ENCODE measurements at places on chromosomes 4 and X.

DNA sequence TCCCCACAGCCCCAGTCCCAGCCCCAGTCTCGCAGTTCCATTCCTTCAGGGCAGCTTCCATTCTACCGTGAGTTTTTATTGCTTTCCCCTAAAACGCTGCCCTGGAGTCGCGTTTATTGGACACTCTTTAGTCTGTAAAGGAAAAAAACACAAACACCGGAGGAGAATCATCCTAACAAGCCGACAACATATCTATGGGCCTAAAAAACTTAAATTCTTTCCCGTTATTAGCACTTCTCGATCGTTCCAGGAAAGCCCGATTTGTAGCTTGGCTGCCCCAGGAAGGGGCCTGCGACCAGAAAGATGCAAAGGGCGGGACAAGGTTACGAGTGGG, 178.5 kb downstream of the CBR4 start:
- DNase-seq: no peak

GRCh38 chrX:21606002-21606401, 52.1 kb downstream of the KLHL34 start:
- DNase-seq: no peak

DNA sequence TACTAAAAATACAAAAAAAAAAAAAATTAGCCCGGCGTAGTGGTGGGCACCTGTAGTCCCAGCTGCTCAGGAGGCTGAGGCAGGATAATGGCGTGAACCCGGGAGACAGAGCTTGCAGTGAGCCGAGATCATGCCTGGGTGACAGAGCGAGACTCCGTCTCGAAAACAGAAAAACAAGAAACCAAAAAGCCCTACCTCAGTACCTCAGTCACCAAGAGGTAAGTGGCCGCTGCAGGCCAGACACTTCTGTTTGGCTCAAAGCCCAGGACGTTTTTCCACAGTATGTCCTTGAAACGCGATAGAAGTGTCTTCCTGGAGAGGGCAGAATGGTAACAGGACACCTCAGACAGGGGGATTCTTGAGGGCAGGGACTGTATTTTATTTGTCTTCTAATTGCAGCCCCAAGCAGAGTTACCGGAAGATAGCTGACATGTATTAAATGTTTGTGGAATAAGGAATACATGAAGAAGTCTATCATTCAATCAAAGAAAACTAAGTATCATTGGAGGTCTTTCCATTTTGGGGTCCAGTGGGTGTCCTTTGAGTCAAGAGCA, 63.6 kb downstream of the CLNK start:
- no peak for DNase-seq

GRCh38 chr4:138740816-138741745, 274.5 kb upstream of the NOCT start:
- no peak for DNase-seq

GRCh38 chr4:143185253-143186107, 763 bp downstream of the USP38 start:
- peak; percentile 31 for DNase-seq

DNA sequence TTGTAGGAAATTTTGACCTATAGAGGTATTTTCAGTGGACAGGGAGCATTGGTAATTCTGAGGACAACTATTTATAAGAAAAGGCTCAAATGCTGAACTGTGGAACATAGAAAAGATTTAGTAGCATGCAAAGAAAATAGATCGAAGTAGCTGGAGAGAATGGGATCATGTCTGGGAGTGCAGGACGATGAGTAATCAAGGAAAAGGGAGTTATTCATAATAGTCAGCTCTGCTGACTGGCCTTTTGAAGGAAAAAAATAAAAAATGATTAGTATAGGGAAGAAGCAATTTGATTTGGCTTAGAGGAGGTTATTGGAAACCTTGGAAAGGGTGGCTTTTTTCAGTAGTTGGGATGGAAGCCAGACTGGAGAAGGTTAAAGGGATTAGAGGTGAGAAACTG, 22.9 kb upstream of the ANK2 start:
- DNase-seq: peak; percentile 4

GRCh38 chrX:140765043-140765784, 55.7 kb downstream of the LINC00632 start:
- peak; percentile 51 for DNase-seq

DNA sequence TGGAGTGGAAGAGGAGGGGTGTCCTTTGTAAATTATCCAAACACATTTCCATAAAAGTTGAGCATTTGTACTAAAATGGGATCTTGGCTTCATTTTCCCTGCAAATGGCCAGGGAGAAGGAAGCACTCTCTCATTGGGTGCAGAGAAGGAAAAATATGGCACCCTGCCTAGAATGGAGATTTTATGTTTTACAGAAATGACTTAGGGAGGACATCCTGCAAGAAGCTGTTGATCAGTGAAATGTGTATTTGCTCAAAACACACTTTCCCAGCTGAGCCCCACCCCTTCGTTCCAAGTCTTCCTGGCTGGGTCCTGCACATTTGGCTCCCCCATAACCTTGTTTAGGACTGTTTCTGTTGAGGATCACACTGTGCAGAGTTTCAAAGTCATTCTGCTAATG, 213.5 kb upstream of the TAPT1 start:
- DNase-seq: no peak

DNA sequence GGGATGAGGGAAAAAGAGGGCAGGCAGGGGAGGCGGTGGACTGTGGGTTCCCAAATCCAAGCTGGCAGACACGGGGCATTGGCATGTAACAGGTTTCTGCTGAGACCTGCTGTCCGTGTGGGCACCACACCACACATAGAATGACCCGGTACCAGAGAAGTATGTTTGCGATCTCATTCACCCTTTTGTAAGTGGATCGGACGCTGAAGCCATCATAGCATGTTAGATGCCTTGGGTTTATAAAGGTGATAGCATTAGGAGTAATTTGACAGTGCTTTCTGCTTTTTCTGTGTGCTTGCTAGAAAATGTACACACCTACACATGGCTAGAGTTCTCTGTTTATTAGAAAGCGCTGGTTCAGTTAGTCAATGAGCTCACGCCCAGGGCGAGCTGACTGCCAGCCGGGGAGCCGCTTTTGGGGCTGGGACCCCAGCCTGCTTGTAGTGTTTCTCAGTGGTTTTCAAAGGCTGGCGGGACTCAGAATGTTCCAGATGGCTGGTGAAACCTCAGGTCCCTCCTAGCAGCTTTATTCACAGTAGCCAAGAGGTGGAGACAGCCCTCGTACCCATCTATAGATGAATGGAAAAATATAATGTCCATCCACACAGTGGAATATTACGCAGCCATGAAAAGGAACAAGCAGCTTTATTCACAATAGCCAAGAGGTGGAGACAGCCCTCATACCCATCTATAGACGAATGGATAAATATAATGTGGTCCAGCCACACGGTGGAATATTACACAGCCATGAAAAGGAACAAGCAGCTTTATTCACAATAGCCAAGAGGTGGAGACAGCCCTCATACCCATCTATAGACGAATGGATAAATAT, 579 bp downstream of the IL3RA start:
- no peak for DNase-seq

DNA sequence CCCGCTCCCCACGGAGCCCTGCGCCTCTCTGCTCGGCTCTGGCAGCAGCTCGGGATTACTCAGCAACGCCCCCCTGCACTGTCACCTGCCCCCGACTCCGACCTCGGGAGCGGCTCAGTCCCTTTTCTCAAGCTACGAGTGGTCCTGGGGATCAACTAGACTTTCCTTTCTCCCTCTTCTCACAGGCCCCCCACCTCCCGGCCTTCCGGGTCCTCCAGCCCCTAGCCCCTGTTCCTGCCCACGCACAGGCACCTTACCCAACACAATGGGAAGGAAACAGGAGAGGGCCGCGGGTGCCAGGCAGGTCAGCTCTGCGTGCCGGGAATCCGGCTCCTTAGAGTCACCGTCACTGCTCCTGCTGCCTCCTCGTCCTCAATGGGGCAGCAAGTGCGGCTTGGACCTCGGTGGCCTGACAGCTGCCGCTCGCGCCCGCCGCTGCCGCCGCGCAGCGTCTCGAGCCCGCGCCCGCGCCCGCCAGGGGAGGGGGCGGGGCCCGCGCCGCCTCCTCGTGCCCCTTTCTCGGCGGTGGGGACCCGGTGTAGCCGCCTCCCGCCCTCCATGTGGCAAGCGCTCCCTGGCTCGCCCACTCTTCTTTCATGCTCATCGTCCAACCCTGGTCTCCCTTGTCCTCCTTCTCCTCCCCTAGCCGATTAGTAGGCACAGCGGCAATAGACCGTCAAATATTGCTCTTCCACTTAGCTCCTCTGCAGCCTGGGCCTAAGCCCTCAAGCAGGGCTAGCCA, at the start of gene RAB9B:
Gene RAB9B (minus strand): TSS at position 455 of the 742 bp plus-strand sequence. CDS start 6,473 bp downstream, outside the sequence.
- peak; percentile 52 for DNase-seq

DNA sequence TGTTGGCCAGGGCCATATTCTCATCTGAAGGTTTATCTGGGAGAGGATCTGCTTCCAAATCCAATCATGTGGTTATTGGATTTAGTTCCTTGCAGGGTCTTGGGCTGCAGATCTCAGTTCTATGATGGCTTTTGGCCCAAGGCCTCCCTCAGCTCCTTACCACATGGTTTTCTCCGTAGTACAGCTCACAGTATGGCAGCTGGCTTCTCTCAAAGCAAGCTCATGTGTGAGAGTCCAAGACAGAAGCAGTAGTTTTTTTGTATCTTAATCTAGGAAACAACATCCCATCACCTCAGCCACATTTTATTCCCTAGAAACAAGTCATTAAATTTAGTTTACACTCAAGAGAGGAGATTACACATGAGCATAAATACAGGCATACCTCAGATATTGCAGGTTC, 24.5 kb downstream of the MND1 start:
- DNase-seq: no peak

GRCh38 chr4:137961051-137961438, 281.1 kb downstream of the SLC7A11 start:
- peak; percentile 76 for DNase-seq

DNA sequence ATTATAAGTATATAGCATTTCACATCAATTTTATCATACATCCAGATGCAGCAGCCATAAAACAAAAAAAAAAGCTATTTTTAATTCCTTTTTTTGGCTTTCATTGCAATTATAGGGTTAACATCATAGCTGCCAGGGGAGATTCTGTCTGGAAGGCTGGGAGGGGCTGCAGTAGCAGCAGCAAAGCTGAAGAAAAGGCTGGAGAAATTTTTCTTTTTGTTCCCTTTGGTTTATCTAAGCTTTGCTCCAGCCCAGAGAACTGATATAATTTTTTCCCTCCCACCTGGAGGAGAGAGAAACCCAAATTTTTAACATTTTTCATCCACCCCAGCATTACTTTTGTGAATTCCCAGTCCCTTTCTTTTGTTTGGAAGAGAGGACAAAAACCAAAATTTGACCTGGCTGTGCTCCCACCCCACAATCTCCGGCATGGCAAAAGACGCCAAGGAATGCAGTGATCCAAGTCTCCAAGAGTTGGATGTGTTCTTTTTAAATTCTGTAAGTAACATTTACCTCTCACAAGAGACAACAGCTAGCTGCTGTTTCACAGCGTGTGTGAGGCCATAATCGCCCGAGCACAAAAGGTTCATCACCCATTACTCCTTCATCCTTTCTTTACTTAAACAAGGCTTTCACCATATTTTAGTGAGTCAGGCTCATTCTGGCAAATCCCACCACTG, 25.1 kb upstream of the FAM156A start:
- peak; percentile 26 for DNase-seq

GRCh38 chrX:40093586-40093985, 4.2 kb downstream of the BCOR start:
- DNase-seq: no peak

- no peak for DNase-seq
These were observed 34.7 kb downstream of the ERVMER34-1 start for GRCh38 chr4:52716364-52717151.

DNA sequence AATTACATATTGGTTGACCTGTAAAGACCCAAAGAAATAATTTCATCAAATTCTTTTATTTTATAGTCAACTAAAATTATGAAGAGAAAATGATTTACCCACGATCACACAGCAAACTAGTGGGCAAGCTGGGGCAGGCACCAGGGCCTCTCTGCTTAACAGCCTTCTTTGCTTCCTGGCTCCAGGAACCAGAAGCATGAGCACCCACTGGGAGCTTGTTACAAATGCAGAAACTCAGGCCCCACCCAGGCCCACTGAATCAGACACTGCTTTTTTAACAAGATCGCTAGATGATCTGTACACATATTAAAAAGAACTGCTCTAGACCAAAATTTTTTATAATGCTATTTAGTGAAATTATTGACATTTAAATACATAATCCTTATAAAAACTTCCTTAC, 95.0 kb downstream of the GEMIN8 start:
- no peak for DNase-seq

DNA sequence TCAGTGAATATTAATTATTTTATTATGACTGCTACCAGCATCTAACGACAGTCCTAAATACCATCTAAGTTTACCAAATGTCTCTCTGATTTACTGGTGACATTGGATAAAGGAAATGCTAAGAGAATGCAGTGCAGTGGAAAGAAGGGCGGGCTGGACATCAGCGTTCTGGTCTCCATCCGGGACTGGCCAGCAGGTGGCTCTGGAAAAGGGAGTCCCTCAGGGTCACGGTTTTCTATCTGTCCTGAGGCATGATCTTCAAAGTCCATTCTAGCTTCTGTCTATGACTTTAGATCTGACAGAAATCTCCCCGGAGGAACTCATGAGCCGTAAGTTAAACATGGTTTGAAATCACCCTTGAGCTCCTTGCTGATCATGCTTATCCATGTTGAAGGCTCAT, 3.3 kb downstream of the TRIM2 start:
- peak; percentile 41 for DNase-seq

- DNase-seq: no peak
These were observed 18.8 kb downstream of the NEXMIF start for GRCh38 chrX:74906417-74906816.

- no peak for DNase-seq
These were observed 1617.7 kb downstream of the RPA4 start for GRCh38 chrX:98501426-98501825.

Measured in choroid plexus epithelial cell (primary cell).